ENCODE measurements at places on chromosomes 3 and 15.

DNA sequence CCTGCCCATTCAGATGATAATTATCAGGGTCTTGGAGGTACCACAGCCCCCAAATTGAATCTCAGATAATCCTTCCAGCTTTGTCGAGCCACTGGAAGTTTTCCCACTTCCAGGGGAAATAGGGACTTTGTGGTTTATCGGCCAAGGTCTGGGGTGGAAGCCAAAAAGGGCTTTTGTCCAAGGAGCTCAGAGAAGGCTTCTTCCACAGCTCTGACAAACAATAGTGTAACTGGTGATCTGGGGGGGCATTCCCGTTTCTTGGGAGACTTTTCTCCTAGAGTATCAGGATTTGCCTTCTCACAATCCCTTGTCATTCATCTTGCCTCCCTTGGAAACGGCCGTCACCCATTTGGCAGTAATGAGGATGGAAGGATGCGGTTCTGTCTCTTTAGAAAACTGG lies 18.4 kb downstream of the SRGAP3 start:
- no peak for DNase-seq

GRCh38 chr3:69080233-69080920 lies at the start of gene UBA3:
Gene UBA3, minus strand, starts transcription at chr3:69080365. Its CDS starts 12 bp downstream, at chr3:69080353.
- peak; percentile 92 for DNase-seq

GRCh38 chr3:75320369-75320768 lies 343.8 kb upstream of the FRG2C start:
- DNase-seq, result no peak

GRCh38 chr15:66078196-66078928 lies 175.2 kb downstream of the MEGF11 start:
- DNase-seq, result peak; percentile 39

DNA sequence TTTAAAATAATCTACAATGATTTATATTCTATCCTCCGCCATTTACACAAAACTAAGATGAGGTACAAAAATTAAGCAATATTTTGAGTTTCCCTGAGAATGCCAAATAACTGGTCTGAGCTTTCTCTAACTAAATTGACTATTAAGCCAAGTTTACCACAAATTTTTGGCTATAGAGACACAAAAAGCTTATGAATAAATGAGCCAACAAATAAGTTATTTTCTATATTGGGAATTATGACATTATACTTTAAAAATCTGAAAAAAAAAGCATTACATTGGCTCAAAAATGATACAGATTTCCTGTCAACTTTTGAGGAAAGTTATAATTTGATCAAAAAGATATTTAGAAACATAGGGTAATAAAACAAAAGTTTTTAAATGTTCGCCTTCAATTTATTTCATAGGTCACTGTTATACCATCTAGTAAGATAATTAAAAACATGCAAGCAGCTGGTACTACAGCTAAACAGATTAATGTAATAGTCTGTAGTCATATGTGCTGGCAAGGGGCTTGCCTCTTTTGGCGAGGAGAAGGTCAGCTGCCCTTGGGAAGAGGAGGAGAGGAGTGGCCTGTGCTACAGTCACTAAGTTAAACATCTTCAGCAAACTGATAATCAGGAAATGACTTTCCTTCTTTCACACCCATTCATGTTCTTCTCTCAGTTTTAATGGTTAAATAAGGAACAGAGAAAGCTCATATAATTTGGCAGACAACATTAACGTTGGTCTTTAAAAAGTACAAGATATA lies 318.5 kb downstream of the TBC1D5 start:
- DNase-seq, result no peak

DNA sequence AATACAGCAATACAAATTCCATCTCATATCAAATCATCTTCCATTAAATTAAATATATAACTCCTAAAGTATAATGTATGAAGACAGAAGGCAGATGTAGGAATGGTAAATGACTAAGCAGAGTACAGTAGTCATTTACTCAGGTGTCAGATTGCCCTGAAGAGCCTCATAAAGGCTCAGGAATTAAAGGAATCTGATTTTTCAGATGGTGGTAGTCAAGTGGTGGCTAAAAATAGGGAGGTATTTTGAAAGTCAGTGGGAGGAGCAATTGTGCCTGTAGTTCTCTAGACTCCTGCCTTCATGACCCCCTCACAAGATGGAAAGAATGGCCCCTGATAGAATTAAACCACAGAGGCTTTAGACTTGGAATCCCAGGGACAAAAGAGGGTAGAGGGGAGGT lies 142.7 kb upstream of the SYNPR start:
- no peak for DNase-seq

DNA sequence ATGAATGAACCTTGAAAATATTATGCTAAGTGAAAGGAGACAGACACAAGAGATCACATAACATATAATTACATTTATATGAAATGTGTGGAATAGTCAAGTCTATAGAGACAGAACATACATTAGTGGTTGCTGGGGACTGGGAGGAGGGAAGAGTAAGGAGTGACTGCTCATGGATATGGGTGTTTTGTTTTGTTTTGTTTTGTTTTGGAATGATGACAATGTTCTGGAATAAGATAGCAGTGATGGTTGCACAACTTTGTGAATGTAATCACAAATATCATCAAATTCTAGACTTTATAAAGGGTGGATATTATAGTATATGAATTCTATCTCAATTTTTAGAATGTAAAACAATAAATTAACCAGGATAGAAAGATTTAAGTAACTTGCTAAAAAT lies 57.4 kb upstream of the PHLDB2 start:
- no peak for DNase-seq

DNA sequence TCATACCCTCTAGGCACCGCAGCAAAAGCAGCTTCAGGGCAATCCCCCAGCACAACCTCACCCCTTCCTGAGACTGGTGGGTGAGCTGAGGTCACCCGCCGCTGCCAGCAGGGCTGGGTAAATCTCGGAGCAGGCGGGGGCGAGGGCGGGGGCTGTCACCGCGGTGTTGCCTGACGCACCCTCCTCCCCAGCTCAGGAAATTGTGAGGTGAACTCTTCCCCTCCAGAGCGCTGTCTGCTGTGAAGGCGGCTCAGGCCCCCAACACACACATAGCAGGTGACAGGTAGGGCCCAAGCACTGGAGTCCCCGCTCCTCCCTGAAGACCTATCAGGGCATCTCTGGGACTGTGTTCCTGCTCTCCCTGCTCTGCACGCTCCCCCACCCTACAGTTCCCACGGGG lies 30.2 kb upstream of the FURIN start:
- no peak for DNase-seq

DNA sequence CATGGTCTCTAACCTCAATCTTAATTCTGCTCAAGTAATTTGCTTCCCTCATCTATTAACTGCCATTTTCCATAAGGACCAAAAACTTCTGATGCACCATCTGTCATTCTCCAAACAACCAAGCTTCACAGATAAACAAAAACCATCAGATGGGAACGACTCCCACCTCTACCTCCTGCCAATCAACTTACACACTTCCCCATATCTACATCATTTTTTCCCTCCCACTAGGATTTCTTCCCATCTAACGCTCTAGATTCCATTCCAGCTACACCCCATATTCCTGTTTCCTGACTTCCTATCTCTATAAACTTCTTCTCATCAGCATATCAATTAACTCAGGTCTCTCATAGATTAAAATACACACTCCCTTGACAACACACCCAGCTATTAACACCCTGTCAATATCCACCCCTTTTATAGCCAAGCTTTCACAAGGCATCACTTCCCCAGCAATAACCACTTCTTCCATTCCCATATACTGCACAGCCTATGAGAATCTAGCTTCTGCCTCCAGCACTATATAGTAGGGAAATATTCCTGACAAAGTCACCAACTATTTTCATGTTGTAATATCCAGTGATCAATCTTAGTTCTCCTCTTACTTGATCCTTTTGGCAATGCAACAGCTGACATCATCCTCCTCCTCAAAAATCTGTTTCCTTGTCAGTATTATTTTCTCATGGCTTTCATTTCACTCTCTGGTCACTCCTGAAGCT lies 39.2 kb downstream of the SNX4 start:
- no peak for DNase-seq

DNA sequence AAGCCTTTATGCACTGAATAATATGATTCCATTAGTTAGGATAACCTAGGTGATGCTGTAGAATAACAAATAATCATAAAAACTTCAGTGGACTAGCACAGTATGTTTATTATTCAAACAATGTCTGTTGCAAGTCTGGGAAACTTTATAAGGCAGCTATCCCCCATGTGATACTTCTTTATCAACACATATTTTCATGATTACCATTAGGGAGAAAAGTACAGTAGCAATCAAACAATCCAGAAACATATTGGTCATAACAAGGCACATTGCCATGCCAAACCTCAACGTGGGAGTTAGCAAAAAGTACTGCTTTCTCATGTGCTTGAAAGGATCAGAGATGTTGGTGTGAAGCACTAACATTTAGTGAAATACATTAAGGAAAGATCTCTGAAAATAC lies 35.5 kb downstream of the EOMES start:
- no peak for DNase-seq

DNA sequence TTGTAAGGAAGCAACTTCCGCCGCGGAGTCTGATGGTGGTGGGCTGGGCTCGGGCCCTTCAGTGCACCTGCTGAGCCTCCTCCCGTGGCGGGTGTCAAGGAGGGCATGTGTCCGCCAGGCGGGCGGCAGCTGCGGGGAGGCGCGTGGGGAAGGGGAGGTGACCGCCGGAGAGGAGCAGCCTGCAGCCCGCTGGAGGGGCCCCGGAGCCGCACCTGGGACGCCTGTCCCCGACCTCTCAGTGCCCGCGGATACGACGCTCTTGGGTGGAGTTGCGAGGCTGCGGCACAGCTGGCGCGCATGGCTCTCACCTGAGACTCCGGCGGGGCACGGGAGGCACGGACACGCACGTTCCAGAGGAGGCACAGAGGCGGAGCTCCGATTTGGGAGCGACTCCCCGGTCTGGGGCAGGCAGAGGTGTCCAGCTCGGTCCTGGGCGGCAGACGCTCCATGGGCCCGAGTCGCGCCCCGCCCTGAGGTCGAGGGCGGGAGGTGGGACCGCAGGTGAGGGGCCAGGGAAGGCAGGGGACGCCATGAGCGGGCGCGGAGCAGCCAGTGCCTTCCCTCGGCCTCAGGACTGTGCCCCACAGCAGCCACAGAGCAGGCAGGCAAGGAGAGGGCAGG lies 50.2 kb upstream of the PRR20G start:
- DNase-seq, result no peak

DNA sequence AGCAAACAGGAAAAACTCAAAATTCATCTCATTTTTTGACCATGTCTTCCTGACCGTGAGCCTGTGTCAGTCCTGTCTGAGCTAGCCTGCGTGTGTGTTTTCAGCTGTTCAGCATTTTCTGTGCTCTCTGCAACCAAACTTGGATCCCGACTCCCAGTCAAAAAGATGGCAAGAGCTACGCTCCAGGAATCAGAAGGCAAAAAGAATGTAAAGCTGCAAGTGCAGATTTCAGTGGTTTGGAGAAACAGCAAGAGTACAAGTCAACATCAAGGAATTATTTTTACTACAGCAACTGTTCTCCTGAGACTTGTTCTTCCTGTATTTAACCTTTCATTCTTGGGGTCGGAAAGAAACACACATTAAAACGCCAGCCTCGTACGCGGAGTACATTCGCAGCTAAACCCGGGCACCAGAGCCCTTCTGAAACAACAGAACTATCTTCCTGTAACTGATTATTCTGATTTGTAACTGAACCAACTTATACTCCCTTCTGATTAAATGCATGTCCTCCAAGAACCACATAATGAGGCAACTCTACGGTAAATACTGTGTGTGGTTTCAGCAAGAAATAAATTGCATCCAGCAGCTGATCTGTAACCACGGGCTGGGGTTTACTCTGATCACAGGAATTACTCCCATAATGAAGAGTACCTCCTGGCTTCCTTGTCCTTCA lies 107.4 kb downstream of the LRIG1 start:
- DNase-seq, result no peak

- DNase-seq, result no peak
These were observed 641.2 kb upstream of the ARRDC4 start for GRCh38 chr15:97319291-97319690.

DNA sequence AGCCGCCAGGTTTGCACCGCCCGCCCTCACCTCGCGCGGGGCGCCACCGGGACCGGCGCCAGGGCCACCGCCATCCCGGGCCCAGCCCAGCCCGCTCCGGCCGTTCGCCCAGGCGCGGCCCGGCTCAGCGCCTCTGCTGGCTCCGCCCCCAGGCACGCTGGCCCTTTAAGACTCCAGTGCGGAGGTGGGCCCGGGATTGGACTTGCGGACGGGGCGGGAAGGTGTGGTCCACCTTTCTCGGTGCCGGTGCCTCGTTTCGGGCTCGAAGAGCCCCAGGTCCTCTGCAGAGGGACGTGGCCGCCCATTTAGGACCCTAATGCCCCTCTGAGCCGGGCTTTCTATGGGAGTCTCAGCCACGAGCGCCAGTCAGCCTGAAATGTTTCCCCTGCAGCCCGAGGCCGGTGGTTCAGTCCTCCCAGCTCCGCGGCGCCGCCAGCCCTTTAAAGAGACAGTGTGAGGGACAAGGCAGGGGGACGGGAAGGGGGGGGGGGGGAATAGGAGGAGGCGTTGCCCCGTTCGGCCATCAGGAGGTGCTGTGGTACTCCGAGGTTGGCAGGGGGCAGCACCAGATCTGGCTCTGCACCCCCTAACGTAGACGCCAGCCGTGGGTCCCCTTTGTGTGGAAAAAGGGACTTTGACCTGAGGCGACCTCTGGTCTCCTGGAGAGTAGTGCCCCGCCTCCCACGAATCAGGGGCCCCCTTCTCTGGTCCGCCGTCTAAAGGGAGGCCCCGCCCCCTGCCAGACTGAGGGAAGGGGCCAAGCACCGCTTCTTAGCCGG lies 1.0 kb downstream of the HYAL2 start:
- DNase-seq, result peak; percentile 92

GRCh38 chr3:21847005-21847404 lies 96.0 kb upstream of the ZNF385D start:
- no peak for DNase-seq

- DNase-seq, result no peak
These were observed 1.2 kb upstream of the C15orf40 start for GRCh38 chr15:83012636-83013035.

DNA sequence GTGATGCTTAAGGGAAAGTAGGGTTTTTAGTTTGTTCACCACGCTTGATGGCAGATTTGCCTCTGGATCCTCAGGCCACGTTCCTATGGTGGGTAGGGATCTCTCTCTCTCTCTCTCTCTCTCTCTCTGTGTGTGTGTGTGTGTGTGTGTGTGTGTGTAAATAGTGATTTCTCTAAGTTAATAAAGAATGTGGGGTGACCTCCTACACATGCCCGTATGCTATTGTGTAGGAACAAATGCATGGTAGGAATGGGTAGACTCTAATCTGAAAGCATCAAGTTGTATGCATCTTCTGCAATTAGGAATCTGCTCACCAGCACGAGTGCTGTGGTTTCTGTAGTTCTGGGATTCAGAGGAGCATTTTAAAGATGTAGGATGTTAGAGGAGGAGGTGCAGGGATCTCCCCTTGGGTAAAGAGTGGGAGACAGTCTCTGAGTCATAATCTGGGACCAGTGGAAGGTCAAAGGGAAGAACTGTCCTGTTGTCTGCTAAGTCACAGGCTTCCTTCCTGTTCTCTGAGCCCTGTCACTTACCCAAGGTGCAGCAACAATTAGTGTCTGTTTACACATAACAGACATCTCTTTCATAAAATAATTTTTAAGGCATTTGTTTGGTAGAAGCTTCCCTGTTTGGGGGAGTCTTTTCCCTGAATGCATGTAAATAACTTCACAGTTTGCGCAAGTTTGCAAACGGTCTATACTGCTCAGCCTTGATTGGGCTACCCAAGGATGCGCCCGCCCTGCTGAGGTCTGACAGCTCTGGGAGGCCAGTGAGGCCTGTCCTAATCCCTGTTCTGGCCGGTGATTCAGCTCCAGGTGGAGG lies 139.8 kb downstream of the IGF1R start:
- no peak for DNase-seq

- DNase-seq, result no peak
These were observed 22.6 kb downstream of the TSPAN3 start for GRCh38 chr15:77048135-77048876.

GRCh38 chr3:65481085-65481484 lies 557.6 kb downstream of the MAGI1 start:
- no peak for DNase-seq

All from dorsolateral prefrontal cortex (tissue), 122 donors.